ENCODE measurements at places on chromosomes 3 and 15.
A peak's percentile ranks its signal among the peaks of the same experiment; 100 is the strongest.

DNA sequence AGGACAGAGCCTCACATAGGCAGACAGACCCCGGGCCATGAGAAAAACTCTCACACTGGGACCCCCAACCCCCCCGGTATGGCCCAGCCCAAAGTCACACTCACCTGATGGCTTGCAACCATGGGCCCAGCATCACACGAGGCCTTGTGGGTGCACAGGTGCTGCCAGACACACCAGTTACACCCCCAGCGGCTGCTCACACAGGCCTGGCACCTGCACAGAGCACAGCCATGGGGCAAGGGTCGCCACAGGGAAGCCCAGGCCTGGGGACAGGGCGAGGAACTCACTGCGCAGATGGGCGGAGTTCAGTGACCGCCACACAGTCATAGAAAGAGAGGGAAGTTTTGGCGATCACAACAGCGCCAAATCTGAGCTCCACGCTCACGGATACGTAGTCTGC is 9.3 kb downstream of the PLXNB1 start:
- no peak for DNase-seq

- no peak for DNase-seq
These were observed 95.4 kb upstream of the VGLL4 start for GRCh38 chr3:11739123-11739522.

DNA sequence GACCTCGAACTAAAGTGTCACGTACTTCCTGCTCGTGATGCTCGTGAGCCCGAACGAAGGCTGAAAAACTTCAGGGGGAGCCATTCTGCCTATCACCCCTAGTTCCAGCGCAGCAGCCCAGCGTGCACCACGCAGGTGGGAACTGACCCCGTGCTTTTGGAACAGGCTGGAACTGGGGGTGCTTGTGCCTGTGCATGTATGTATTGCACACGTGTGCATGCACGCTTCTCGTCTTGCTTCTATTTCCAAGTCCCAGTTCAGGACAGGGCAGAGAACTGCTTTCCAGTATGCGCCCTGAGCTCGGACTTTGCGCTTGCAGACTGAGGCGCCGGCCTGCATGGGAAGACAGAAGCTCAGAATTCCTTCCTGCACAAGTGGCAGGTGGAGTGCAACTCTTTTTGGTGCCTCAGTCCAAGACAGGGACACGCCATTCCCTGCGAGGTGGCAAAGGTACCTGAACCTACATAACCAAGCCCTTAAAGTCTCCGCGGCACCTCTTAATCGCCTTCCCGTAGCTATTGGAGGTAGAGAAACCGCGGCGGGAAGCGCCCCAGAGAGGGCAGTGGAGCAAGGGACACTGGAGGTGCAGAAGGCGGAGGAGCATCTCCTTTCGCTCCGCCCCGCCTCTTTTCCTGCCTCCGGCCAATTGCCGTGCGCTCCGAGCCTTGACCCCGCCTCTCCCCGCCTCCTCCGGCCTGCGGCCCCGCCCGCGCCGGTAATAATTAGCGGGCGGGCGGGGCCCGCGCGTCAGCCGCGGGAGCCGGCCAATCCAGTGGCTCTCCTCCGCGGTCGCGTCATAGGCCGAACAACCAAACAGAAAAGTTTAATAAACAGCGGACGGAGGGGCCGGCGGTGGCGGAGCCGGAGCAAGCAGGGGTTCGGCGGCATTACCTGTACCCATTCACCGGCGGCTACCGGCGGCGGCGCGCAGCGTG is at the start of gene ZFAND6:
Gene ZFAND6, plus strand, starts transcription at position 826 of the 935 bp plus-strand sequence. CDS start 60,669 bp downstream, outside the sequence.
- DNase-seq, result peak; percentile 93

DNA sequence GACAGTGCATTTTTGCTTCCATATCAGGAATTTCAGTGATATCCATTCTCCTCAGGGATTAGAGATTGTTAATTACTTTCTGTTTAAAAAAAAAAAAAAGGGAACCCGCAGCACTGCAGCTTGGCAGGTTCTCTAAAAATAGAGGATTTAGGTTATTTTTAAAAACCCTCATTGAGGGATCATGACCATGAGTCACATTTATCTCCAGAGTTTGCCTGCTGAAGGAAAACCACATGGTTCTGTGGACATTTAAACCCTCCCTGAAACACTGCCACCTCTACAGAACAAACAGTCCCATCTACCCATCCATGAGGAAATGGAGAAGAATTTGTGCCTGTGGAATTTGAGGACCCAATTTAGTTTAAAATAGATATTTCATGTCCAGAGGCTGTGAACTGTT is 66.2 kb upstream of the UBE2E1 start:
- DNase-seq, result no peak

DNA sequence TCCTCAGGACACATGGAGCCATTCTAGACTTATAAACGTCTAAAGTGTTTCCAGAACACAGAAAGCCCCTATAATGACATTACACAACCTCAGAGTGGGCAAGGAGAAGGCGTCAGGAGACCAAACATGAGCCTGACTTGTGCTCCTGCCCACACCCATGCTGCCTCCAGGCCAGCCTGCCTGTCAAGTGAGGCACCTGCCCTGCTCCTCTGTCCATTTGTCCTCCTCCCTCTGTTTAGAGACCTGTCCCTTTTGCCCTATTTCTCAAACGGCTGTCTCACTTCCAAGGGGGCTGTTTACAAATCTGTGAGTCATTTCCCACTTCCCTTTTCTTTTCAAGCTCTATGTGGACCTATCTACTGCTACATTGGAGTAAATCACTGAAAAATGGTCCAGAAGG is 21.0 kb downstream of the ZDHHC3 start:
- DNase-seq, result no peak

DNA sequence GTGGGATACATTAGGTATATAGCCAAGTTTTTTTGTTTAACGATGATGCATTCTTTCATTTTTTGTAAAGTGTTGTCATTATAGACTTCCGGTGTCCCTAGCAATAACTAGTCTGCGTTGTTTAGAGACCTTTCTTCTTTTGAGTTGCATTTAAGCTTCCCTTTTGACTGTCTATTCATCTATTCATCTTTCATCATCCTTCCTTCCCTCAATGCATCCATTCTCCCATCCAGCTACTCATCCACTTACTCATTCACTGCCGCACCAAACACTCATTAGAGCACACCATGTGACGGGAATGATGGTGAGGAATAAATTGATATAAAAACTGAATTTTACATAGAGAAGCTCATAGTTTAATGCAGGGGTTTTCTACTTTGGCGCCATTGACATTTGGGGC is 32.9 kb downstream of the OR4F15 start:
- DNase-seq, result no peak

- DNase-seq, result no peak
These were observed 41.2 kb downstream of the PIGB start for GRCh38 chr15:55360256-55360655.

GRCh38 chr15:90596943-90597342 is 67.2 kb downstream of the CRTC3 start:
- no peak for DNase-seq

DNA sequence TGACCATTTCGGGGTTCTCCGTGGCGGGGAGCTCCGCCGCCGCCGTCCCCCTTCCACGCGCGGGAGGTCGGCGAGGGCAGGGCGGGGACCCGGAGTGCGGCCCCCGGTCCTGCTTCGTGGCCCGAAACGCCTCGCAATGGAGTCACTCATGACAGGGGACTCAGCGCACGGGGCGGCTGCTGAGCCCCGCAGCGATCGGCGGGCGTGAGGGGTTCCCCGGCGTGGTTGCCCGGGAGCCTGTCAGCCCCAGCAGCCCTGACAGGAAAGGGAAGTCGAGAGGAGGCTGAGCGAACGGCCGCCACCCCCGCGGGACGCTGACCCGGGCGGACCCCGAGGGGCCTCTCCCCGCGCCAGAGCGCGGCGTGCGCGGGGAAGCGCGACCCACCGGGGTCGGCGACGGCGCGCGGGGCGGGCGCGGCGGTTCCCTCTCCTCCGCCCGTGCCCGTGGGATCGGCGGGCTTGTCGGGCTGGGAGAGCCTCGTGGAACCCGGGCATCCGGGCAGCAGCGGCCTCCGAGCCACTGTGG is 564 bp upstream of the PIGZ start:
- DNase-seq, result peak; percentile 25

DNA sequence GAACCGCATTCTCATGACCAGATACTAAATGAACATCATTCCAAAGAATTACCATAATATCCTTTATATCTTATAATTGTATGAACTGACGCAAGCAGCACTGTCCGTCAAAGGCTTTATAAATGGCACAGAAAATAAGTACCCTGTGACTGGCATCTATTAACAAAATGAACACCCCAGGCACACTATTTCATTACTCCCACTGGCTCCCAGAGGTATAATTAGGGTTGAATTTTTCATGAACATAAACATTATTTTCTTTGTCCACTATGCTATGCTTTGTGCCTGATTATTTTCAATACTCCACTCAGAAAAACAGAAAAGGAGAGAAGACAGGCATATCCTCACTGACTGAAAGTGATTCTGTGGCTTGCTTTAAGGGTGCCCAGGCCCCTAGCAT is 71.1 kb downstream of the LYZL4 start:
- DNase-seq, result no peak

- DNase-seq, result no peak
These were observed 79.3 kb upstream of the SKOR1 start for GRCh38 chr15:67746022-67746421.

DNA sequence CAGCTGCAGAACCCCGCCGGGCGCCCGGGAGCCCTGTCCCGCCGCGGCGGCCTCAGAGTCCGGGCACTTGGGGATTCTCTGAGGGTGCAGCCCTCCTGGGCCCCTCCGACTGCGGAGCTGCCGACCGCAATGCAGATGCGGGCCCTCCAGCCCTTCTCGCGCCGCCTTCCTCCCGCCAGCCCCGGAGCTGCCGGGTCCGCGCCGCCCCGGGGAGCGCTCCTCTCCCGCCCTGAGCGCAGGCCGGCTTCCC is 320 bp upstream of the ACAN start:
- DNase-seq, result no peak

DNA sequence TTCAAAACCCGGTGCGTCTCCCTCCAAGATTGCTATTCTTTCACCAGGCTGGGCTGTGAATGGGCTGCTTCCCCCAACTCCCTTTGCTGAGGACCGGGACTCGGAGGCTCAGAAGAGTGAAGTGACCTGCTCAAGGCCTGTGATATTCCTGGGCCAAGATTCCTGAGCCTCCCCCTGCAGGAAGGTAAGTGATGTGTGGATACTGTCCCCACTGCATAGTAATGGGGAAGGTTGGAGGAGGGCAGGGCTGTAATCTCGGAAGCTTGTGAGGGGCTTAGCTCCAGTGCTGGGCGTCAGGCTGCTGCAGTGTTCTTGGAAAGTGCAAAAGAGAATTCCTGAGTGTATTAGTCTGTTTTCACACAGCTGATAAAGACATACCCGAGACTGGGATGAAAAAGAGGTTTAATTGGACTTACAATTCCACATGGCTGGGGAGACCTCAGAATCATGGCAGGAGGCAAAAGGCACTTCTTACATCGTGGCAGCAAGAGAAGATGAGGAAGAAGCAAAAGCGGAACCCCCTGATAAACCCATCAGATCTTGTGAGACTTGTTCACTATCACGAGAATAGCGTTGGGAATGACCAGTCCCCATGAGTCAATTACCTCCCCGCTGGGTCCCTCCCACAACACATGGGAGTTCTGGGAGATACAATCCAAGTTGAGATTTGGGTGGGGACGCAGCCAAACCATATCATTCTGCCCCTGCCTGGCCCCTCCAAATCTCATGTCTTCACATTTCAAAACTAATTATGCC is 67.6 kb downstream of the EFCAB12 start:
- no peak for DNase-seq

DNA sequence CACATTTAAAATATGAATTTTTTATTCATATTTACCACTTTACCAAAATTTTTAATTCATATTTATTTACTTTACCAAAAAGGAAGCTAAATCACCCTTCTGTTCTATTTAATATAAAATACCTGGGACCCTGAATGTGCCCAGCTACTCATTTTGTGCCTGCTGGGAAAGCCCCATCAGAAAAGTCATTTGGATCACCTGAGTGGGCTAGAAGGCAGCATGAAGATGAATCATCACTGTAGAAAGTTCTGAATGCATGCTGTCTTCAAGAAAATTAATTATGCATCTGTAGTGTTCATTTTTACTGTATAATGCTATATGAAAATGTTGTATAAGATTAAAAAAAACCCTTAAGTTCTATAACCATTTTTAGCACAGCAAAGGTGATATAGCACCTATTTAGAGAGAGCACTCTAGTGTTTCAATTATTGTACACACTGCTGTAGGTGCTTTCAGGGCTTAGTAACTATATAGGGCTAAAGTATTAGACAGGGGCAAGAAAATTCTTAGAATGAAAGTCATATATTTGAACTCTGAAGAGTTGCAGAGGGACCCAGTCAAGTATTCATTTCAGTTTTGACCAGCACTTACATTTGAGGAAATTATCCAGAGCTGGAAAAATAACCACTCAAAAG is 175.1 kb downstream of the NFKBIZ start:
- no peak for DNase-seq

- no peak for DNase-seq
These were observed 34.7 kb downstream of the GBE1 start for GRCh38 chr3:81726735-81727134.

All from activated T-helper 9 cell treated with anti-CD3 and anti-CD28 coated beads, Interleukin-2, amount 50 U/mL, for 16 hours (primary cell).